ENCODE measurements at places on chromosomes 2 and 18. TPM values are rescaled to one million over a fixed set of nuclear protein-coding genes. Genes with fewer than 3 reads are reported as not detected.

ZSWIM2 gene
- total RNA-seq: not detected

DUSP2 gene
- total RNA-seq: 0.24 TPM

ATP8B1 gene
- 7.5 TPM for total RNA-seq

TBR1 gene
- total RNA-seq: 0.03 TPM

PMAIP1 gene
- total RNA-seq: 24.2 TPM

PLEKHB2 gene
- total RNA-seq: 119 TPM

CRYGC gene
- total RNA-seq: not detected

RGPD4 gene
- not detected for total RNA-seq

ANKRD30BL gene
- total RNA-seq: not detected

CXCR4 gene
- 0.22 TPM for total RNA-seq

ANKRD23 gene
- 2.5 TPM for total RNA-seq

SLC30A3 gene
- not detected for total RNA-seq

MPP4 gene
- total RNA-seq: 5.3 TPM

WNT6 gene
- total RNA-seq: not detected

GPR55 gene
- total RNA-seq: 2.6 TPM

CEP68 gene
- total RNA-seq: 5.1 TPM

CRYGD gene
- total RNA-seq: not detected

RSAD2 gene
- total RNA-seq: not detected

FAM237A gene
- total RNA-seq: not detected

OSGEPL1 gene
- total RNA-seq: 10.5 TPM

SPHKAP gene
- total RNA-seq: not detected

BMP10 gene
- not detected for total RNA-seq

CCDC68 gene
- not detected for total RNA-seq

NPHP1 gene
- 0.25 TPM for total RNA-seq

RGPD5 gene
- total RNA-seq: 21.0 TPM

CHN1 gene
- 35.8 TPM for total RNA-seq

TSPYL6 gene
- total RNA-seq: not detected

UGT1A4 gene
- total RNA-seq: not detected

ITPRIPL1 gene
- 0.55 TPM for total RNA-seq

SLC5A6 gene
- total RNA-seq: 40.8 TPM

EMILIN1 gene
- total RNA-seq: 170 TPM

UXS1 gene
- 60.6 TPM for total RNA-seq

BAZ2B gene
- total RNA-seq: 20.5 TPM

KCNJ3 gene
- not detected for total RNA-seq

IL37 gene
- total RNA-seq: not detected

CYP1B1 gene
- 9.8 TPM for total RNA-seq

ALK gene
- total RNA-seq: not detected

DLGAP1 gene
- not detected for total RNA-seq

CD8B2 gene
- total RNA-seq: not detected

MREG gene
- total RNA-seq: 1.9 TPM

SERPINB13 gene
- total RNA-seq: not detected

SFTPB gene
- total RNA-seq: not detected

LCT gene
- total RNA-seq: not detected

C2orf15 gene
- total RNA-seq: not detected

EVX2 gene
- not detected for total RNA-seq

Measured in SJSA1 (cell line).